SK-MEL-5 (cell line): ENCODE measurements at places on chromosomes 11 and 22. TPM values are rescaled to one million over a fixed set of nuclear protein-coding genes. Genes with fewer than 3 reads are reported as not detected.

DNA sequence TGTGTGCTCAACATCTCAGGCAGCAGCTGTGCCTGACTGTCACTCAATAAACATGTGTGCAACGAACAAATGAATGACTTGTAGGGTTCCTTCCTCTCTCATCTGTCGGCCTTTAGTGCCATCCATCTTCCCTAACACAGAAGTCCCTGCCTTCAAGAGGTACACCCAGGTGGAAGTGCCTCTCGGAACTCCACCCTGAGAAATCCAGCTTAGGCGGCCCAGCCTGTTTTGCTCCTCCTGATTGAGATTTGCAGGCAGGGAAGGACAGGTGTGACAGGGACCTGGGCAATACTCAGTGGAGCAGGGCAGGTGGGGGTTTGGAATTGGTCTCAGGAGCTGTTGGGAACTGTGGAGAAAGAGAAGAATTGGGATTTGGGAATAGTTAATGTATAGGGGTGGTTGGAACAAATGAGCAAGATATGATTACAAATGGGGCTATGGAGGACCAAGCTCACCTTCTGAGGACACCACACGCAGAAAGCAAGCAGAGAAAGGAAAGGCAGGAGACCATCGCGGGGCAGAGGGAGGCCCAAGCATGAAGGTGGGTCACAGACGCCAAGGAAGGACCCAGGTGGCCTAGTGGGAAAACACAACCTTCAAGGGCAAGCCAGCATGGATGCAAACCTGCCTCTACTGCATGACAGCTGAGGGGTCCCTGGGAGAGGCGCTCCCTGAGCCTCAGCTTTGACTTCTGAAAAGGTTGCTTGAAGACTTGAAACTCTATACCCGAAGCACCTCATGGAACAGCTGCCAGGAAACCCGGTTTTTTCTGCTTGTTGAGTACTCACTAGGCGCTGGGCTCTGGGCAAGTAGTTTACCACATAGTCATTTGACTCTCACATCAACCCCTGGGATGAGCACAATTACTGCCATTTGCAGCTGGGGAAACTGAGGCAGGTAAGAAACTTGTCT is 40.9 kb upstream of the ANO1 start:
- DNase-seq: no peak

- DNase-seq: no peak
Observed at GRCh38 chr22:45763236-45763624, 91.6 kb downstream of the ATXN10 start.

Gene PKP3
- not detected in 2 replicates for total RNA-seq

Gene SHANK2
- 0.13 and 0.21 TPM in 2 replicates for total RNA-seq

GRCh38 chr11:3169255-3170043 is 4.3 kb upstream of the OSBPL5 start:
- DNase-seq: no peak

Gene MTMR2
- total RNA-seq: 17.8 and 23.8 TPM in 2 replicates

DNA sequence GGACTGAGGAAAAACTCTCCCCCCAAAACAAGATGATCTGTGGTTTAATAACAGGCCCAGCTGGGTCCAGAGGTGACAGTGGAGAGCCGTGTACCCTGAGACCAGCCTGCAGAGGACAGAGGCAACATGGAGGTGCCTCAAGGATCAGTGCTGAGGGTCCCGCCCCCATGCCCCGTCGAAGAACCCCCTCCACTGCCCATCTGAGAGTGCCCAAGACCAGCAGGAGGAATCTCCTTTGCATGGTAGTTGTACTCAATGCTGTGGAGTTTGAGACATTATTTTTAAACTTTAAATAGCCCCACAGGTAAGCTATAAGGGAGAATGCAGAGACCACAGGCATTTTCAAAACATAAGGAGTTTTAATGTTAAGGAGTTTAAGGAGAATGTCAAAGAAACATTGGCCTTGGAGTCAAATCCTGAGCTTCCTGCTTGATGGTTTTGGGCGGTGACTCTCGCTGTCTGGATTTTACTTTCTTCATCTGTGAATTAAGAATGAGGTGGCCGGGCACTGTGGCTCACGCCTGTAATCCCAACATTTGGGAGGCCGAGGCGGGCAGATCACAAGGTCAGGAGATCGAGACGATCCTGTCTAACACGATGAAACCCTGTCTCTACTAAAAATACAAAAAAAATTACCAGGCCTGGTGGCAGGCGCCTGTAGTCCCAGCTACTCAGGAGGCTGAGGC is 6.8 kb downstream of the APOL1 start:
- no peak for DNase-seq

Gene CSRP3
- total RNA-seq: not detected in 2 replicates
